ENCODE measurements at places on chromosomes 11 and 22.

- no peak for DNase-seq
Measured at GRCh38 chr11:15144347-15144746, 29.6 kb downstream of the INSC start.

GRCh38 chr11:72668629-72669347, 5.4 kb downstream of the PDE2A start:
- DNase-seq, result no peak

DNA sequence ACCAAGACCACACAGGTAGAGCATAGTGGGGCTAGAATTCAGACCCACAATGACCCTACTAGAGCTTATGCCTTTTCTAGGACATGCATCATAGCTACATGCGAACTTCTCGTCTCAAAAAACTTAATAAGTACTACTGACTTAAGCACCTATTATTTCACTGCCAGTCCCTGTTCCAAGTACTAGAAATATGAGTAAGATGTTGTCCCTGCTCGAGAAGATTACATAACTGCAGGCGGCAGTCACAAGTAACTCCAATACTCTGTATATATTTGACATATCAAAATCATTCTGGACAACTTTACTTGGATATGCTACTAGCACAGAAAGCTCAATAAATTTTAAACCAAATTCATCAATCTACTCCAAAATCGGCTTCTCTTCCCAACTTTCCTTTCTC, 235.0 kb downstream of the TTC28 start:
- no peak for DNase-seq

DNA sequence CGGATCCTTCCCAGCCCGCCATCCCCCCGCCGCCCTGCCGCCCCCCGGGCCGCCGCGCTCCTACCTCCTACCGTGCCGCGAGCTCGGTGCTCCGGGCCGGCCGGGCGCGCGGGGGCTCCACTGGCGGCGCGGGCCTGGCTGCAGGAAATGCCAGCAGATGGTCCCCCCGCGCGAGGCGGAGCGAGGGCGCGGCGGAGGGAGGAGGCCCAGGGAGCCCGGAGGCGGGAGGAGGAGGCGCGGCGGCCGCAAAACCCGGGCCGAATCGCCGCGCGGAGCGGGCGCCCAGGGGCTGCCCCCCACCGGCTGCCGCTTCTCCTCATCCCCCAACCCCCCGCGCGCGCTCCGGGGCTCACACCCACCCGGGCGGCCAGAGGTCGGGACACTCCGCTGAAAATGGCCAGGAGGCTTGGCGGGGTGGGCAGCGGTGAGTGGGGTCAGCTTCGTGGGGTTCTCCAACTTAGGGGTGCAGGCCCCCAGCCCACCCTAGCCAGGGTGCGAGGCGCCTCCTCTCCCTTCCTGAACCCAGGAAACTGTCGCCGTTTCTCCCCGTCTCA, at the start of gene OSBPL5:
Gene OSBPL5, minus strand, starts transcription at position 159 of the 554 bp plus-strand sequence. CDS start 36,162 bp downstream, outside the sequence.
- no peak for DNase-seq

GRCh38 chr22:37386441-37386840, 40.8 kb downstream of the ELFN2 start:
- DNase-seq, result peak; percentile 21

GRCh38 chr22:42016111-42016510, 17.5 kb downstream of the WBP2NL start:
- no peak for DNase-seq

GRCh38 chr11:84398017-84398626, 1112.0 kb upstream of the CCDC90B start:
- DNase-seq, result no peak

DNA sequence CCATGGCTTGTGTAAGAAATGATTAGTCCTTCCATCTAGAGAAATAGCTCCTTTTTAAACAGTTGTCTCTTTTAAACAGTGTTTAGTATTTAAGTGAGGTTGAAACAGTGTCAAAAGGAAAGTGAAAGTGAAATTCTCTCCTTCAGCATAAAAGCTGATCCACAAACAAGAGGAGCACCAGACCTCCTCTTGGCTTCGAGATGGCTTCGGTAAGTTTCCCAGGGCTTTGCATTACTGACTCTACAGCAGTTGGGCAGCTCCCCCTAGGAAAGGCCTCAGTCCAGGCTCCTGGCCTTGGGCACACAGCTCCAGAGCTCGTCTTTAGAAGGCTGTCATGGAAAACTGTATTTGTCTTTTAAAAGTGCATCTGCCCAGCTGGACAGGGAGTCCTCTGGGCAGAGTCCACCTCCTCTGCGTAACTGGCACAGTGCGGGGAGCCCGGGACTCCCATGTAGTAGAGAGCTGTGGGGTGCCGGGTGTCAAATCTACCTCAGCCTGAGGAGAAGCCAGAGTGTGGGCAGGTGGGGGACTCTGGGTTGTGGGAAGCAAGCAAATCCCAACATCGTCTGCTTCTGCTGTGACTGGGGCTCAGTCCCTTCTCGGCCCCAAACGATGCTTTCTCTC, at the start of gene PLAAT4:
Gene PLAAT4, plus strand, starts transcription at position 140 of the 624 bp plus-strand sequence. Its CDS starts 61 bp downstream, at position 201.
- DNase-seq, result peak; percentile 35

GRCh38 chr11:94525546-94526324, 13.5 kb downstream of the C11orf97 start:
- DNase-seq, result no peak

GRCh38 chr22:23786261-23786710, 480 bp upstream of the SMARCB1 start:
- no peak for DNase-seq
